ENCODE measurements at places on chromosomes 13 and 19. TPM values are rescaled to one million over a fixed set of nuclear protein-coding genes. Genes with fewer than 3 reads are reported as not detected.

Gene C19orf38
- 50.5 TPM for total RNA-seq

Gene SIGLEC14
- 1.2 TPM for total RNA-seq

- DNase-seq, result no peak
Observed at GRCh38 chr13:78779608-78780007, 120.7 kb upstream of the OBI1 start.

Gene CGB1
- not detected for total RNA-seq

Gene URAD
- not detected for total RNA-seq

DNA sequence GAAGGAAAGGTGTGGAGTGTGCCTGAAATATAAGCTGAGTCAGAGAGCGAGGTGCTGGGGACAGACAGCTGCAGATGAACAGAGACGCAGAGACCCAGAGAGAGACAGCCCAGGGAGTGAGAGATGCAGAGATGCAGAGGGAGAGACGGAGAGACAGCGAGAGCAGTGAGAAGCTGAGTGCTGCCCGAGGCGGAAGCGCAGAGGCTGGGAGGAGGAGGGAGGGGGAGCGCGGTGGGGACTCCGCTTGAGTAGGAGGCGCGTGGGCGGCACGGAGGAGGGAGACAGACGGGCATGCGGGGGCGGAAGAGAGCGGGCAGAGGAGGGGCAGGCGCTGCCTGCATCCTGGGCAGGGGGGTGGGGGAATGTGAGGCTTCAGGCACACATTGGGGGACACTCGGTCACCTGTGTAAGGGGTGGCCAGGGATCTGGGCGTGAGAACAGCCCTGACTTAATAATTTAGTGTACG is 25.7 kb downstream of the SLC8A2 start:
- peak; percentile 77 for DNase-seq

Gene KLK10
- not detected for total RNA-seq

Gene ACP5
- 23.9 TPM for total RNA-seq

DNA sequence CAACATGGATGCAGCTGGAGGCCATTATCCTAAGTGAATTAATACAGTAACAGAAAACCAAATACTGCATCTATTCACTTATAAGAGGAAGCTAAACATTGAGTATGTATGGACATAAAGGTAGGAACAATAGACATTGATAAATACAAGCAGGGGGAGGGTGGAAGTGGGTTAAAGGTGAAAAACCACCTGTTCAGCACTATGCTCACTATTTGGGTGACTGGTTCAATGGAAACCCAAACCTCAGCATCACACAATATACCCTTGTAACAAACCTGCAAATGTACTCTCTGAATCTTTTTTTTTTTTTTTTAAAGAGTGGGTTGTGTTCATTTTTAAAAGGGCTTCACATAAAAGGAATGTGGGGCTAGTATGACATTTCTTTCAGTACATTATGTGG is 26.9 kb upstream of the CPB2 start:
- no peak for DNase-seq

- DNase-seq, result no peak
Observed at GRCh38 chr13:83929157-83929556, 46.9 kb upstream of the SLITRK1 start.

- no peak for DNase-seq
Observed at GRCh38 chr13:92896842-92897241, 329.8 kb upstream of the GPC6 start.

Gene ZNF665
- 3.2 TPM for total RNA-seq

- DNase-seq, result no peak
Observed at GRCh38 chr19:8320564-8321066, 560 bp downstream of the NDUFA7 start.

- no peak for DNase-seq
Observed at GRCh38 chr13:43061496-43062280, 38.3 kb downstream of the DNAJC15 start.

Gene PRR12
- total RNA-seq, result 68.4 TPM

DNA sequence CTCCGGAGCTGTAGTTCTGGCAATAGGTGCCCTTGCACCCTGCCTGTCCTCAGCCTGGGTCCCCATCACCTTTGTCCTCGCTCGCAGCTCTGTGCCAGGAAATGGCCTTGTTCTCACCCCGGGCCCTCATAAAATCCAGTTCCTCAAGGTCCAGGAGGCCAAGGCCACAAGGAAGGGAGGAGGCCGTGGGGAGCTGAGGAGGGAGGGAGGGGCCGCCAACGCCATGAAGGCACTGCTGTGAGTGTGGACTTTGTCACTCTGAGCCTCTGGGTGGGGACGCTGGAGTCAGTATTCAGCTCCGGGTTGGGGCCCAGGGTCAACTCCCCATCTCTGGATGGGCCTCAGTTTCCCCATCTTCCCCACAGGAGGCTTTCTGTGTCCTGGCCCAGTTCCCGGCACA is 9.2 kb upstream of the GNA11 start:
- DNase-seq, result no peak

- DNase-seq, result peak; percentile 14
Observed at GRCh38 chr13:52665325-52665724, 12.7 kb downstream of the SUGT1 start.

Gene PSG2
- not detected for total RNA-seq

DNA sequence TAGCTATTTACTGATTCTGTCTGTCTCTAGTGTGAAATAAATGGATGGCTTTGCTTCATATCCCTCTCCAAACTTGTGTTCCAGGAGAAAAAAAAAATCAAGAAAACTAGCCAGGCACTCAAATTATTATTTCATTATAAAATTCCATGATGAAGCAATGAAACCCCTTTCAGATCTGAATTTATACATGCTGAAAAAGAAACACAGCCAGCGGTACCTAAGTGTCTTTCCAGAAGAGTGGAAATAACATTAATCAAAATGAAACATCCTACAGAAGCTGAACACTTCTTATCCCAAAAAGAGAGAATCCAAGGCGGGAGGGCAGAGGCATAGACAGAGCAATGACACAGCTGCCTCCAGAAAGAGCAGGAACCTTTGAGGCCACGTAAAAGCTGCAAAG is 15.9 kb downstream of the ENOX1 start:
- no peak for DNase-seq

GRCh38 chr13:46195016-46195415 is 13.0 kb upstream of the LCP1 start:
- DNase-seq, result no peak

GRCh38 chr19:8079988-8080387 is 27.4 kb downstream of the CCL25 start:
- DNase-seq, result no peak

DNA sequence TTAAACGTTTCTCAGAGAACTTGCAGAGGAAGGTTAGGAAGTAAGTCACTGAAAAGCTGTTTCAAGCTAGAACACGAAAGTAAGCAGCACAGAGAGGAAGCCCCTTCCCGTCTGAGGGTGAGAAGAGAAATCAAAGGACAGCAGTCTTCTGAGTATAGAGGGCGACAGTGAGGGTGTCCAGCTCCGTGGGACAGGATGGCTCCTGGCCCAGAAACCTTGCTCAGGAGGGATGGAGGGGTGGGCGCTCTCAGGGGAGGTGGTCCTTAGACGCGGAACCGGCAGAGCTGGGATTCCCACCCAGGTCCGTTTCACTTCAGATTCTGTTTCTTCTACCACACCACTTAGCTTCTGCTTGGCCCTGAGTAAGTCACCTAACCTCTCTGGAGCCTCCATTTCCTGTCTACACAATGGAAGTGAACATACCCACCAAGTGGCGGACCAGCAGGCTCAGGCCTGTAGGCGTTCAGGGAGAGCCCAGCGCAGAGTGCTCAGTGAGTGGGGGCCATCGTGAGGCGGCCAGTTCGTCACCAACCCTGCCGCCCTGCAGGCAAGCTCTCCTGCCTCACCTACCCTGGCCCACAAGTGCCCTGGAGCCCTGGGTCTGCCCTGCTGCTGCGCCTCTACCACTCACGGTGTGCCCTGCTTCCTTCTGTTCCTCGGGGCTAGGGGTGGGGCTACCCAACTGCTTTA is 5.5 kb upstream of the RSPH6A start:
- DNase-seq, result no peak

DNA sequence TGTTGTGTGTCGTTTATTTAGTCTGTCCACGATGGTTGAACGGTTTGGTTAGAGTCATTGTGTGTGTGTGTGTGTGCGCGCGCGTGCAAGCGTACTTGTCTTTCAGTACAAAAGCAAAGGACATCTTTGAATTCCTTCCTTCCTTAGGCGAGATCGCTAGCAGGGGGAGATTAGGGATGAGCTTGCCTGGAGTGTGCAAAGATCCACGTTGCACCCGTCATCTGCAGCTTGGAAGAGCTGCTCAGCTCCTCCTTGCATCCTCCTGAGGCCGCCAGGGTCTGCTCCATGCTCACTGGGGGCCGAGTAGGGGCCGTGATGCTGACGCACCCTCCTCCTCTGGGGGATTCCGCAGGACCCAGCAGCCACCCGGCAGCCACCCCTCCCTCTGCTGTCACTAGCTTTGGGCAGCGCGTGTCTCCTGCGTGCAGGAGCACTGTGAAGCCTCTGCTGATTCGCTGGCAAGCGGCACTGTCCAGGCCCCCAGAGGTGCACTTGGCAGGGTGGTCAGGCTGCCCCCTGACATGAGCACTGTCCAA is 137.3 kb downstream of the KDM4B start:
- no peak for DNase-seq

Gene PCDH8
- total RNA-seq, result not detected

DNA sequence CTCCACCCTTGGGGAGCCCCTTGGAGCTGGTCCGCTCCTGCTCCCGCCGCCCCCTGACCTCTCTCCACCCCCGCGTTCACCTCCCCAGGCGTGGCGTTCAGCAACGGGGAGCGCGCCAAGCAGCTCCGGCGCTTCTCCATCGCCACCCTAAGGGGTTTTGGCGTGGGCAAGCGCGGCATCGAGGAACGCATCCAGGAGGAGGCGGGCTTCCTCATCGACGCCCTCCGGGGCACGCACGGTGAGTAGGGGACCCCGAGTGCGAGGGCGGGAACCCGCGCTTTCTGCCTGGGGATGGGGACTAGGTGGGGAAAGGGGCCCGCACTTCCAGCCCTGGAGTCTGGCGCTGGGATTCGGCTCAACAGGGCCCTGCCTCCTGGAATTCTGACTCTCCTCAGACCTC is 1.7 kb downstream of the CYP2A13 start:
- DNase-seq, result no peak

Gene ZNF575
- 4.5 TPM for total RNA-seq

DNA sequence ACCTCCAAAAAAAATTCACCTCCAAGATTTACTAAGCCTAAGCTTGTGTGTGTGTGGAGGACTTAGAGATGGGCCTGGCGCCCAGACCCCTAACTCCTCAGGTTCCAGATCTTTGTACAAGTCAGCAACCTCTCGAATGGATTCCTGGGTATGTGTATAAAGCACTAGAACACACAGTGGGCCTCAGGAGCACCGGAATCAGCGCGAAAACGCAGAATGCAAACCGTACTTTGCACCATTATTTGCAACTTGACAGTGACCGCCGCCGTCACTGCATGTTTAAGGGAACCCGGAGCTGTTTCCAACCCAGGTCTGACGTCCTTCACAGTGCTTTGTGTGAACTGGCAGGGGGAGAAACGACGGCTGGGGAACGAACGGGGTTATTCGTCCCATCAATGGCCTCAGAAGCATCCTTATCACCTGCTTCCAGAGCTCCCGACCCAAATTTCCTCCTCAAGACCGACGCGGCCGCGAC is 688 bp downstream of the ZNF606 start:
- peak; percentile 45 for DNase-seq

Gene ZNF667
- 1.1 TPM for total RNA-seq

GRCh38 chr19:11410682-11411081 is 8.4 kb downstream of the RGL3 start:
- DNase-seq, result no peak

DNA sequence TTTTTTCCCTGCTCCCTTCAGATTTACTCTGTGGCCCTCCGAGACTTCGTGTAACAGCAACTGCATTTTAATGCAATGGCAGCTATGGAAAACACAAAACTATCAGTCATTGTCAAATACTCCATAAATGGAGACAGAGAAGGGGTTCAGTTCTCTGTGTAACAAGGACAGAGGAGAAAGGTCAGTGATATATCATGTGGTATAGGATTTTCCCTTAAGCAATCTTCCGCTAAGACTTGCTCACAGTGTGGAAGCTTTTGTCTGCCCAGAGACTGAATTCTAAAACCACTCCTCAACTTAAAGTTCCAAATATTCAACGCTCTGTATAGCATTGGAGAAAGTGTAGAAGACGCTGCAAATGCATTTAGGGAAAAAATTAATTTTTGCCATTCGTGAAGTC is 111.3 kb upstream of the EDNRB start:
- no peak for DNase-seq

- DNase-seq, result peak; percentile 71
Observed at GRCh38 chr19:54462655-54463530, 685 bp downstream of the LENG9 start.

- DNase-seq, result no peak
Observed at GRCh38 chr19:19061506-19061905, 2.3 kb upstream of the SLC25A42 start.

Gene ZGLP1
- total RNA-seq, result 11.4 TPM

DNA sequence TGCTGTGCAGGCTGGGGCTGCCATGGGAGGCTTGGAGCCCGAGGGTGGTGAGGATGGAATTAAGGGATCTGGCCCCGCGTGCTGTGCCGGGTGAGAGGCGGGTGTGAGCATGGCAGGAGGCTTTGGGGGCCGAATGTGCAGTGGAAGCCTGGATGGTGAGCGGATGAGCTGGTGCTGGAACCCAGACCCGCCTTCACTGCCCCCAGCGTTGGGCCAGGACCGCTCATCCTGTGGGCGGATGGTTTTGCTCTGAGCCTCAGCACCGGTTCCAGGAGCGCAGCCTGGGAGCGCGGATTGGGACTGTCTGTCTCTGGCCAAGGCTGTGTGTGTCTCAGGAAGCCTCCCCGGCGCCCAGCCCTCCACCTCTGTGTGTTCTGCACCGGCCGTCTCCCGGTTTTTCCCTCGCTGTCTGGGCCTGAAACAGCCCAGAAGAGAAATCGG is 16.7 kb downstream of the KDM4B start:
- DNase-seq, result no peak

DNA sequence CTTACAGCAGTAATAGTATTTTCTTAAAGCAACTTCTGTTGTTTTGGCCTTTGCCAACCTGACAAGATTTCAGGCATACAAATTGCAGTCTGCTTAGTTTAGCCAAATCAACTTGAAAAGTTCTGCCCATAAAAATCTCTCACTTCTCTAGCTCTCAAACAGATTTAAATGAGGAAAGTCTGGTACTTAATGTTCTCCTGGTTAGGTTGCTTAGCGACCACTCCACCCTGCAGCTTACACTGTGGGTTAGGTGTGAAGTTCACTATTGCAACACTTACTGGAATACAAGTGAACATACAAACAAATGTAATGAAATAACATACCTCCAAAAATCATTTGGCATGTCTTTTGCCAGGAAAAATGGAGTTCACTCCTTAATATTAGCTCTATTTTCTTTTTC is 178.7 kb upstream of the PCDH9 start:
- no peak for DNase-seq

Gene TMEM255B
- 2.0 TPM for total RNA-seq

- DNase-seq, result no peak
Observed at GRCh38 chr13:77691871-77692270, 5.6 kb upstream of the SLAIN1 start.

GRCh38 chr13:20369886-20370361 is 137.8 kb upstream of the GJB6 start:
- DNase-seq, result no peak

DNA sequence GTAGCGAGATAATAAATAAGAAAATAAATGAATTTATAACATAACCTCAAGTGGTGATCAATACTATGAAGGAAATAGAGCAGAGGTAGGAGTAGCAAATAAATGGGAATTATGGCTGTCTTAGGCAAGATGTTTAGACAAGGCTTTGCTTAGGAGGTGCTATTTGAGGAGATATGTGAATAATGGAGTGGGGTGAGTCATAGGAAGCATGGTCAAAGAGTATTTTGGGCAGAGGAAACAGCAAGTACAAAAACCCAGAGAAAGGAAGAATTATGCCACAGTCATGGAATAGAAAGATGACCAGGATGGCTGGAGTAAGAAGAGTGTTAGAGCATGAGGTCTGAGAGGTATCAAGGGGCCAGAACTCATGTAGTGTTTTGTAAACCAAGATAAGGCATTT is 33.6 kb upstream of the LPAR6 start:
- no peak for DNase-seq

Gene ZNF776
- total RNA-seq, result 45.8 TPM
